ENCODE measurements at places on chromosomes 1 and 21.

- no peak for DNase-seq
Measured at GRCh38 chr1:23209770-23210169, 7.5 kb downstream of the HTR1D start.

GRCh38 chr1:166906647-166907046 is 30.6 kb upstream of the TADA1 start:
- DNase-seq: no peak

GRCh38 chr1:31482482-31483011 is 69.5 kb downstream of the SERINC2 start:
- DNase-seq: no peak

DNA sequence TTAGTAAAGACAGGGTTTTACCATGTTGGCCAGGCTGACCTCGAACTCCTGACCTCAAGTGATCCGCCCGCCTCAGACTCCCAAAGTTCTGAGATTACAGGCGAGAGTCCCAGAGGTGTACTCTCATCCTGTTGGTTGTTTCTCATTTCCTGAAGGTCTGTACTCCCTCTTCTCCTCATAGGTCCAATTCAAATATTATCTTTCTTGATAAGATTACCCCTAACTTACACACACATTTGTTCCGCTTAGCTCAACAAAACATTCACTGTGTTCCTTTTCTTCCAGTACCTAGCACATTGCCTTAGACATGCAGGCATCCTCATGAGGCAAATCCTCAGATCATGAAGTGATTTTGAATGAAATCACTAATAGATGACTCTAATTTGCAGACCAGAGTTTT is 72.4 kb upstream of the SSX2IP start:
- DNase-seq: no peak

DNA sequence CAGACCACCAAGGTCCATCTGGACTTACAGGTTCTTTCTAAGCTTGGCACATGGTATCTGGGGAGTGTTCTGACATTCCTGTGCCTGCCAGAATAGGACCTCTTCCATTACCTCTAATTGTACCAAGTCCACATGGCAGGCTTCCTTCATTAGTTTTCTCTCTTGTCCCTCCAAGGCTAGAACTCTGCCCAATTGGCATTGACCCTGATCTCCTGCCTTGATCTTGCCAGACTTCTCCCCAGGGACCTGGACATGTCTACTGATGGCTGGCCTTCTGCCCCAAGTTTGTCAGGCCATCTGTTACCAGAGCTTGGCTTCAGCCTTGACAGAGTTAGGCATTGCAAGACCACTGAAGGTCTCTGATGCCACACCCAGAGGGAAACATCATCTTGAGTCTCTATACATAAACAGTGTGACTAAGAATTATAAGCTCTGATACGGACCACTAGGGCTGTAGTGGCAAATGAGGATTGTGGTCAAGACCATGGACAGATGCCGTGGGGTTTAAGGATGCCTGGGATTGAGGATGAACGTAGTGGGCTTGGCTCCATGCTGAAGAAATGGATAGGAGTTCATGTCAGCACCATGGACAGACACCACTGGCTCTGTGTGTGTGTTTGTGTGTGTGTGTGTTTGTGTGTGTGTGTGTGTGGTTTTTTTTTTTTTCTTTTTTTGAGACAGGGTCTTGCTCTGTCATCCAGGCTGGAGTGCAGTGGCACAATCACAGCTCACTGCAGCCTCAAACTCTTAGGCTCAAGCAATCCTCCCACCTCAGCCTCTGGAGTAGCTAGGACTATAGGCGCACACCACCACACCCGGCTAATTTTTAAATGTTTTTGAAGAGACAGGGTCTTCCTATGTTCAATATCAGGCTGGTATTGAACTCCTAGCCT is 19.5 kb upstream of the PSMB2 start:
- no peak for DNase-seq

DNA sequence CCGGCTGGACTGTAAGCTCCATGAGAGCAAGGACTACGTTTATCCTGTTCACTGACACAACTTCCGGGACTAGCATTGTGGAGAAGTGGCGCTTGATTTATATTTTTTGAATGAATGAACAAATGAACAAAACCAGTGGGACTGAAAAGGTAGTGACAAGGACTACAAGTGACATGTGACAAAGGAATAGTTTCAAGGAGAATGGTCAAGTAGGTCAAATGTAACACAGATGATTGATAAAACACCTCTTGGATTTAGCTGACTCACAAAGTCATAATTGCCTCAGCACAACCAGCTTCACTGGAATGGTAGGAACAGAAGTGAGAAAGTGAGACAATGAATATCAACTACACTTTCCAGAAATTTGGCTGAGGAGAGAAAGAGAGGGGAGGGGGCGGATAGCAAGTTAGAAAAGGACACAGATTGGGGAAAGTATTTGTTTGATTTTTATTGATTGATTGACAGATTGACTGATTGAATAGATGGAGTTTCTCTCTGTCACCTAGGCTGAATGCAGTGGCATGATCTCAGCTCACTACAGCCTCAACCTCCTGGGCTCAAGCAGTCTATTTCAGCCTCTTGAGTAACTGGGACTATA is 14.2 kb downstream of the MTF1 start:
- no peak for DNase-seq

- DNase-seq: no peak
Measured at GRCh38 chr1:224292419-224292818, 37.6 kb downstream of the NVL start.

DNA sequence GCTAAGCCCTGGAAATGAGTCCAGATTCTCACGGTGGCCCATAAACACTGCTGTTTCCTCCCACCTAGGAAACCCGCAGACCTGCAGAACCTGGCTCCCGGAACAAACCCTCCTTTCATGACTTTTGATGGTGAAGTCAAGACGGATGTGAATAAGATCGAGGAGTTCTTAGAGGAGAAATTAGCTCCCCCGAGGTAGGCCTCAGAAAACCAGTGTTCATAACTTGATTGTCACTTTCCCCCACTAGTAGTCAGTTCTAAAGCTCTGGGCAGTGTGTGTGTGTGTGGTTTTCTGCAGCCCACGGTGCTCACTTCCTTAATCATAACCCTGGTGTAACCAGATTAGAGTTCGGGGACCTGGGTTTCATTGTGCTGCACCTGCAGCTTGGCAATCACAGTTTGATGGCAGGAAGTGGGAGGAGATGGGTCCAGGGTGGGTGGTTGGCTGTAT is 39.1 kb downstream of the CLIC6 start:
- DNase-seq: peak; percentile 86

GRCh38 chr1:154276797-154277196 is 4.4 kb downstream of the HAX1 start:
- peak; percentile 26 for DNase-seq

DNA sequence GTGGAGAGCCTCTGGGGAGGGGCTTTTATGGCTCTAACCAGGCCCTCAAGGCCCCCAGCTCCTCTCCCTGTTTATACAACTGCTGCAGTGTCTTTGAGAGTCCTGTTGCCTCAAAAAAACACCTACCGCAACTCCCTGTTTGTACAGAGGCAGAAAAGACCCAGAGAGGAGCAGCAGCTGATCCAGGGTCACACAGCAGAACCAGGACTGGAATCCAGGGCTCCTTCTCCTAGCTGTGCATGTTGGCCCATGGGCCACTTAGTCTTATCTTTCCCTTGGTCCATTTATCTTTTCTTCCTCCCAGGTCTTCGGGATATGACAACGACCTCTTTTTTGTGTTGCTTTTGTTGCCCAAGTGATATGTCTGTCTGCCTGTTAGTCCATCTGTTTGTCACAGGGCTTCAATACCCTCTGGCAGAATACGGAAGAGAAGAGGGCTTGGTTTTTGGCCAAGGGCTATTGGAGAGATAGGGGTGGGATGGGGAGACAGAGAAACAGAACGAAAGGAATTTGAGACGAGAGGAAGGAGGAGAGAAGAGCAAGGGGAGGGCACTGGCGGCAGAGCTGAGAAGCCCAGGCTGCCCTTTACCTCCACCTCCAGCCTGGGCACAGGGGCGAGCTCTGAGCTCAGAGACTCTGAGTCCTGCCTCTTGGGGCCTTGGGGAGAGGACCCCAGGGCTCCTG is 33.5 kb upstream of the WASF2 start:
- no peak for DNase-seq

DNA sequence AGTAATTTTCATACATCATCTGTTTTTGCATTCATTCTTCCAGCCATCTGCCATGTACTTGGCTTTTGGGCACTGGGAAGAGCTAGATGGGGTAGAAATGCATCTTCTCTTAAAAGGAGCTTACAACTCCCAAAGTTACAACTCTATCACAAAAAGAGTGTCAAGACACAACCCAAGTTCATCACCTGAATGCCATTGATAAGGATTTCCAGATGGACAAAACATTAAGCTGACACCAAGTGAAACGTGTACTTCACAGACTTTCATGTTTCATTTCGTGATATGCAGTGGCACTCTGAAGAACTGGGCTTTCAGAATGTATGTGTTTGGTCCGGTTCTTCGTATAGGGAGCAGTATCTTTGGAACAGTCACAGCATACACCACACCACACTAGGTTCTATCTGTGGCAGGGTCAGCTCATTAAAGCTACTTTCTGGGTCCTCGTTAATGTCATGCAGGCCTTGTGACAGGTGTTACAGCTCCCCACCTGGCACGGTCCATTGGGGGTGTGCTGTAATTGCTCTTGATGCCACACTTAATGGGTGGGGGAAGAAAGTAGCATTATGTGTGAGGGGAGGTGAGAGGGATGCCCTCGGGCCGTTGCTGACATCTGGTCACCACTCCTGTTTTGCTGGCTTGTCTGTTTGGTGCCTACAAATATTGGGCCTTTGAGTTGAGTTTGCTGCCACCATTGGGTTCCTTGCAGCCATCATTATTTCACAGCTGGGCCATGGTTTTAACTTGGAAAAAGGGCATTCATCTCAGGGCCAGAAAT is 164.9 kb downstream of the NFIA start:
- peak; percentile 26 for DNase-seq

DNA sequence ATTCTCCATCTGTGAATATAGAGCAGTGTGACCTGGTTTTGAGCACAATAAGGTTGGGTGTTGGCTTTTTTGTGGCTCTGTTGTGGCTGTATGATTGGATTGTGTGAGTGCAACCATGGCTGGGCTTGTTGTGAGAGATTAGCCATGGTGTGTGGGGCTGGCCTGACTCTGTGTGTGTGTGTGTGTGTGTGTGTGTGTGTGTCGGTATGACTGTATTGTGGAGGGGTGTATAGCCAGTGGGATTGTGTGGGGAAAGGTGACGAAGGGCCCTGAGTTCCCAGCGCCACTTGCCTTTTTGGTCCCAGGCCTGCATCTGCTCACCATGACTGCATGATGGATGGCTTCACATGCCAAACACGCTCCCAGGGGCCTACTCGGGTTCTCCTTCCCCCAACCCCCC is 5.9 kb upstream of the SLC6A9 start:
- no peak for DNase-seq

- DNase-seq: no peak
Measured at GRCh38 chr21:46011267-46011967, 29.8 kb downstream of the COL6A1 start.

GRCh38 chr1:65230731-65231481 is 78.4 kb upstream of the DNAJC6 start:
- peak; percentile 81 for DNase-seq

GRCh38 chr1:207644852-207645634 is at the start of gene CR1L:
Gene CR1L (plus strand): TSS chr1:207645133. CDS start chr1:207645234, 101 bp downstream.
- peak; percentile 73 for DNase-seq

GRCh38 chr1:246588159-246588721 is 22.0 kb downstream of the CNST start:
- no peak for DNase-seq

- no peak for DNase-seq
Measured at GRCh38 chr1:112460615-112461014, 48.1 kb upstream of the WNT2B start.

- DNase-seq: no peak
Measured at GRCh38 chr1:47187926-47188250, 1.9 kb downstream of the PDZK1IP1 start.

DNA sequence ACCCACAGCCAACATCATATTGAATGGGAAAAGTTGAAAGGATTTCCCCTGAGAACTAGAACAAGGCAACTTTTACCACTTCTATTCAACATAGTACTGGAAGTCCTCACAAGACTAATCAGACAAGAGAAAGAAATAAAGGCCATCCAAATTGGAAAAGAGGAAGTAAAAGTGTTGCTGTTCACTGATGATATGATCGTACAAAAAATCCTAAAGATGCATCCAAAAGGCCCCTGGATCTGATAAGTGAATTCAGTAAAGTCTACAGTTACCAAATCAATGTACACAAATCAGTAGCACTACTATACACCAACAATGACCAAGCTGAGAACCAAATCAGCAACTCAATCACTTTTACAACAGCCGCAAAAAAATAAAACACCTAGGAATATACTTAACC is 28.3 kb downstream of the RAB3GAP2 start:
- no peak for DNase-seq

DNA sequence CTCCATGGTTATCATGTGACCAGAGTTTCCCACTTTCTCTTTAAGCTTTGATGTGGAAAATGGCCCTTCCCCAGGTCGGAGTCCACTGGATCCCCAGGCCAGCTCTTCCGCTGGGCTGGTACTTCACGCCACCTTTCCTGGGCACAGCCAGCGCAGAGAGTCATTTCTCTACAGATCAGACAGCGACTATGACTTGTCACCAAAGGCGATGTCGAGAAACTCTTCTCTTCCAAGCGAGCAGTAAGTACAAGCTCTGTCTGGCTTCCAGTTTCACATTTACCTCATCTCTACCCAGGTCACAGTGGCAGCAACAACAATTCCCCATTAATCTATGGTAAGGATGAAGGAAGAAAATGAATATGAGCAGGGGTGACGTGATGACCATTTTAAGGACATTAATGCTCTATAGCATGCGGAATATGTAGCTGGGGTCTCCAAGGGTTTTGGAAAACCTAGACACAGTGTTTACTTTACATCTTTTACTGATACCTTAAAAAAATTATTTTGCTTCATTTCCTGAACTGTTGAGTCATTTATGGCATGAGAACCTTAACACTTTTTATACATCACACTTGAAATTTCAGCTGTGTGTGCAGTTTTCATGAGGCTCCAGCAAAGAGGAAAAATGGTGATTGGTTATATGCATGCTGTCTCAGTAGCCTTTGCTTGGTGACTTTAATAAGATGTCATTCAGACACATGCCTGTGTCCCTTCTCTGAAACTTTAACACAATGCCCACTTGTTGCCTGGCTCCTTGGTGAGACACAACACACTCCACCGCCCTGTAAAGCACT is 286.3 kb upstream of the SGIP1 start:
- DNase-seq: peak; percentile 92

DNA sequence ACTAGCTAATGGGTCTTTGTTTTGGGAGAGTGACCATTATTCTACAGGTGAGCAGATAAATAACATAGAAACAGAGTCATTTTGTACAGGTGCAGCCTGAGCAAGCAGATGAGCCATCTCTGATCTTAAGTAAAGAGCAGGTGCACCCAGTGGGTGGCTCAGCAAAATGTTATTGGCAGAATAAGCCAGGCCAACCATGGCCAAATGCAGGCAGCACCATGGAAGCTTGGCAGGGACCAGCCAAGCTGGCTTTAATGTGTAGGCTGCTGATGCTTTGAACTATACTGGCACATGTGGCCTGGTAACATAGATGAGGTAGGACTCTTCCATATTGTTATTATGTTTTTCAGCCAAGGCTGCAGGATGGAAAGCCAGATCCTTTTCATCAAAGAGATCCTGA is 553.3 kb upstream of the ZRANB2 start:
- DNase-seq: no peak

- no peak for DNase-seq
Measured at GRCh38 chr1:3652548-3653285, 401 bp downstream of the TP73 start.
